T-helper 9 cell (primary cell): ENCODE measurements at places on chromosomes 6 and 20.

DNA sequence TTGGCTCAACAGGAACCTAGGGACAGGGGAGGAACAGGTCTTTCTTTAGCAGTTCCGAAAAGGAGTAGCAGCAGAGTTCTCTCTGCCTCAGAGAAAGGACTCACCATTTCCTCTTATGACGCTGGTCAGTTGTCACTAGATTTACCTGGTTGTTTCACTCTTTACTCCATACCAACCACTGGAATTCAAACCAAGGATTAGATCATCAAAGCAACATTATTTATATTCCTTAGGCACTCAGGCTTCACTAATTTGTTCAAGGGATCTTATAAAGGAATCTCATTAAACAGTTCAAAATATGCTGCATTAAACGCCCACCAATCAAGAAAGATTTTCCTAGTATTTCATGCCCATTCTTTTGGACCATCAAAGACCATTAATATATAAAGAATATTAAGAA is 1129.5 kb upstream of the MAP3K7 start:
- DNase-seq, result no peak

- no peak for DNase-seq
Observed at GRCh38 chr6:151293688-151294016, 53.9 kb downstream of the AKAP12 start.

GRCh38 chr20:59455402-59456341 is 148.7 kb upstream of the PHACTR3 start:
- no peak for DNase-seq

- DNase-seq, result no peak
Observed at GRCh38 chr20:36821964-36822437, 48.4 kb upstream of the DSN1 start.
